ENCODE measurements at places on chromosomes 3 and 15.

- DNase-seq = no peak
Observed at GRCh38 chr3:58158442-58159153, 52.2 kb downstream of the DNASE1L3 start.

DNA sequence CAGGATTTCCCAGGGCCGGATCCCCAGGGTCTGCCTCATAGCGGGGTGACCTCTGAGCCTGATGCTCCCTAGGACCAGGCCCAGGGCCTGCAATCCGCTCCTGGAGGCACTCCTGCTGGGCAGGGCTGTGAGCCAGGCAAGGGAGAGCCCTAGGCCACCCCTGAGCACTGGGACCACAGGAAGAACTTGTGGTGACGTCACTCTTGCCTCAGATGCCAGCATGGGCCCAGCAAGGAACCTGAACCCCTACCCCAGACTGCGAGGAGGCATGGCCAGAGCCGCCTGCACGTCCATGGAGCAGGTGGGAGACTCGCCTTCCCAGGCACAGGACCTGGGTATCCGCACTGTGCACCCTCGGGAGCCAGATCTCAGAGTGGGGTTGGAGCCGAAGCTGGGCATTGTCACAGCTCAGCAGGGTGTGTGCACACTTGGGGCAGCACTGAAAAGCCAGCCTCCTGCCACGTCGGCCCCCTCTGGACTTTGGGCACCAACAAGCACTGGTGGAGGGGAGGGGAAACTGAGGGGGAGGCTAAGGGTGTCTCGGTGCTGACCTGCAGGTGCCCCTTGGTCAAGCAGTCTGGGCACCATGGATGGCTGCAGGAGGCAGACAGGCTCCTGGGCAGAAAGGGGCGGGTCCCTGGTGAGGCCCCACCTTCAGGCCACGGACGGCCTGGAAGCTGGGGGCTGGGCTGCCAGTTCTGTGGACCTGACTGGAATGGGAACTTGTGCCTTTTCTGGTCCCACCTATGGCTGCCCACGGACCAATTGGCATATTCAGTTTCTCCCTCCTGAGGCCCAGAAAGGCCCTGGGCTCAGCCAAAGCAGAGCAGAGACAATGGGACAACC is 49.3 kb downstream of the SLC6A20 start:
- no peak for DNase-seq

GRCh38 chr15:51348688-51349087 is 7.2 kb downstream of the GLDN start:
- peak; percentile 28 for DNase-seq

DNA sequence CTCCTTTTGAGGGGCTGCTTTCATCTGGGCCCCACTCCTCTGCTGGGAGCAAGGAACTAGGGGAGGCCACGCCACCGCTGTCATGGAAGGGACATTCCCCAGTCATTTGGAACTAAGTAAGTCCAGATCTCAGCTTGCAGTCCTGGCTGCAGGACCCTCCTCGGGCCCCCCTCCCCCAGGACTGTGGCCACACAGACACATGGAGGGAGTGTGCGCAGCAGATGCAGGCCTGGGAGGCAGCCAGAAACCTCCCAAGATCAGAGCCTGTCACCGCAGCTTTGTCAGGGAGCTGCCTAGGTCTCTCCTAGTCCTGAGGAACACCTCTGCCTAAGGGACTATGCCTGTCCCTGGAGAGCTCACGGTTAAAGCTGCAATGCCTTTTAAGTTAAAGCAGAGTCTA is 7.3 kb upstream of the SEMA3F start:
- DNase-seq = no peak

GRCh38 chr3:186998937-186999368 is 68.6 kb downstream of the ST6GAL1 start:
- DNase-seq = peak; percentile 24

DNA sequence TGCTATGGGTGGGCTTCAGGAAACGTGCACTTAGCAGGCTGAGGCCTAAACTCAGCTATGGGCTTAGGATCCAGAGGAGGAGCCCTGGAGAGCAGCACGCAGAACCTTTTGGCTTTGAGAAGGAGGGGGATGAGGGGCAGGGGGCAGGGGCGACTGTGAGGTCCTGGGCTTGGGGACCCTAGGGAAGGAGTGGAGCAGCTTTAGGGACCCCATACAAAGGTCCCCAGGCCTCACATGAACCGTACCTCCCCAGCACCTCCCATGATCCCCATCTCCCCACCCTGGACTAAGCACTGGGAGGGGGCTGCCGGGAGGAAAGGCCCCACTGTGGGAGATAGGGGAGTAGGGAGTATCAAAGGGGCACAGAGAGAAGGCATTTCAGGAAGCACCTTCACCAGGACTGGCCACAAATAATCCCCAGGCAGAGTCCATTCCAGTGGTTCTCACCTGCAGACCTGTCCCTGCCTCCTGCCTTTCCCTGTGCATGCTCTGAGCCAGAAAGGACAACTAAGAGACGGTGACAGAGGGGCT is 62.0 kb upstream of the KLF13 start:
- DNase-seq = peak; percentile 20

DNA sequence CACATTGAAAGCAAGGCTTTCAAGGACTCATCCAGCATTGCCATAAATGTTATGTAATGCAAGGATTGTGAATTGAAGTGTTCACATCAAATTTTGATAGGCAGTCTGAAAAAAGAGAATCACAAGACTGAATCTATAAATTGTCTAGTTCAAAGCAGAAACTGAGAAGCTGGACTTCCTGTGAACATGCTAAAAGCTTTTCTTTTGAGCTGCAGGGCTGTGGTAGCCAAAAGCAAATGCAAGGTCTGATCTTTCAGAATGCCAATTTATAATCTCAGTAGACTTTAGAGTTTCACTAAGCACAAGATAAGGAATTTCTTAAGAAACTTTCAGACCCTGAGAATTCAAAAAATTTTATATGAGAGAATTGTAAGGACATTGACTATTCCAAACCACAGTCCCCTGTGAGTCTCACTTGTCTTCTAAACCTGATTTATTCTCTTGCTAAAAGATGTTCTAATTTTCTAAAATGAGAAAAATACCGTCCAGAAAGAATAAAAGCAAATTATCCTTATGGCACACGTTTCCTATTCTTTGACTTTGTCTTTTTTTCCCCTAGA is 1700.3 kb downstream of the OTOL1 start:
- no peak for DNase-seq

DNA sequence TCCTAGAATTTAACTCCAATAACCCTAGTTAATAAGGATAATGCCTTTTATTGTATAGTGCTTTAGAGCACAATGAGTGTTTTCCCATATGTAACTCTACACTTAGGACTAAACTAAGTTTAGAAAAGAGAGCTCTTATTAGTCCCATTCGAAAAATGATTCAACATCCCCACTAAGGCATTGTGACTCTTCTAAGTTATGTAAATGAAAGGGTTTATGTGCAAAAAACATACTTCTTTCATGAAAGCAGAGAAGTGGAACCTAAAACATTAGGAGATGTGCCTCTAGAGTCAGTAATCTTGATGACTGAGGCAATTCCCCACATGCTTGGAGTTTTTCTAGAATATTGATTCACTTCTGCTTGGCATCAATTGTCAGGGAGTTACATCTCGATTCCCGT is 344.1 kb upstream of the ZNF717 start:
- DNase-seq = no peak

DNA sequence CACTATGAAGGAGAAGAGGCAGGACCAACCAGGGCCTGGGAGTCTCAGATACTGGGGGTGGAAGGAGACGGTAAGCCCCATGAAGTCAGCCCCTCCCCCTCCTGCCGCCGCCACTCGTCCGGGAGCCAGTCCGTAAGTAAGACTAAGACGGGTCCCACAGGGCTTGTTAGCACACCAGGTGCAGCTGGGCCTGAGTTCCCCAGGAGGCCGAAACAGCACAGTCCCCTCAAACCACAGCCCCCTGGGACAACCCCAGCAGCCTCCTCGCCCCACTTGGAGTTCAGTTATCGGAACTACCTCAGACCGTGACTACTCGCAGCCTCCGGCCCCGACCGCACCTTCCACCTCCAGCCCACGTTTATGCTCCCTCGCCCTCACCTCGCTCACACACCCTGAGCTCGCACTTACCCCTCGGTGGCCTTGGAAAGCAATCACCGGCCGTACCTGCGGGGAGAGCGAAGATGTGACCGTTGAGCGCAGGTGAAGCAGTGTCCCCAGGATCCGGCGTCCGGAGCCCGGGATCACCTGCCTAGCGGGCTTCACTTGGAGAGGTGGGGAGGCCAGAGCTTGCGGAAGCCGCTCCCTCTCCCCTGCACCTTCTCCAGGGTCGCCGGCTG is 557 bp downstream of the ELL3 start:
- DNase-seq = peak; percentile 80

All from NCI-H69 (cell line).